ENCODE measurements at places on chromosomes 7 and 10.

DNA sequence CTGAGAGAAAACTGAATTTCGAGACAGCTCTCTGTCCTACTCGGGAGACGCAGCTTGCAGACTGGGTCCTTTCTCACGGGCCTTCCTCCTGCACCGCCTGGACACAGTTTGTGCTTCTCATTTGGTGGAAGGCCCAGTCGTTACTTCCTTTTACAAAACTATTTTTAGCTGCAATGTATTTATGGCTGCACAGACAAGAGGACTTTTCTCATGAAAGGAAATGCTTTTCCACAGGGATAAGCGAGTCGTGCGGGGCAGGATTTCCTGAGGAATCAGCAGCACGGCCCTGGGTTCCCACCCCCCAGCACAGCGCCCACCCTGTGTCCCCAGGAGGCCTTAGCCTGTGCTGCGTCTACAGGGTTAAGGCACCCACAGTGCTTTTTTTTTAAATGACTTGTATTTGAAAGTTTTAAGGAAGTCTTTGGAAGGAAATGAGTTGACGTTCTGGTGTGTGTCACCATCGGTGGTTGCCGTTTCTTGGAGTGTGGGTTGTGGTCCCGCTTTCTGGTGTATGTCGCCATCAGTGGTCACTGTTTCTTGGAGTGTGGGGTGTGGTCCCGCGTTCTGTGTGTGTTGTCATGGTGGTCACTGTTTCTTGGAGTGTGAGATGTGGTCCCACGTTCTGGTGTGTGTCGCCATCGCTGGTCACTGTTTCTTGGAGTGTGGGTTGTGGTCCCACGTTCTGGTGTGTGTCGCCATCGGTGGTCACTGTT lies 50.9 kb downstream of the INPP5A start:
- no peak for DNase-seq

- no peak for DNase-seq
These were observed 36.0 kb upstream of the KCNIP2 start for GRCh38 chr10:101879456-101880231.

DNA sequence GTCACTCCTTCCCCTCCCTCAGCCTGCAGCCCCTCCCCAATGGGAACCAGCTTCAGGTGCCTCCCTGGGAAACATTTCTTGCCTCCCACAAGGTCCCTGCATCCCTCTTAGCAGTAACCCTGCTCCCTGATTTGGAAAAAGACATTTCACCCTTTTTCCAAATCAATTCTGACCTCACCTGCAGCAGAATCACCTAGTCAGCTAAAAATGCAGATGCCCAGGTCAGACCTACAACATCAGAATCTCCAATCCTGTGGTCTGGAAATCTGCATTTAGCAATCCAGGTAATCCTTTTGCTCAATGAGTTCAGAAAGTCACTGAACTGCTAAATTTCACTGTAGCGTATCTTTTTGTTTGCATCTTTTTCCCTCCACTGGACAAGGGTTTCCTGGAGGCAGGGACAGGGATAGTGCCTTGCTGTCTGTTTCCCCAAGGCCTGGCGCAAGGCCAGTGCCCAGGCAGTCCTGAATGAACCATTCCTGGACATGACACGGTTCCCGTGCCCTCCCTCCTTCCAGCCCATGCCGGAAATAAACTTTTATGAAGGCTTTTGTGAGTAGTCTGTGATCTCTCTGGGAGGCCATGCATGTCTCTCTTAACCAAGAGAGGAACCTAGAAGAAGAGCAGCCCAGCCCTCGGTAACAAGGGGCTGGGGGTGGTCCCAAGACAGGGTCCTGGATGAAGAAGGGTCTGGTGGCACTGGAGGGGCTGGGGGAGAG lies 44.0 kb downstream of the COL13A1 start:
- DNase-seq: no peak

- no peak for DNase-seq
These were observed 143.9 kb upstream of the KLF14 start for GRCh38 chr7:130877991-130878305.

DNA sequence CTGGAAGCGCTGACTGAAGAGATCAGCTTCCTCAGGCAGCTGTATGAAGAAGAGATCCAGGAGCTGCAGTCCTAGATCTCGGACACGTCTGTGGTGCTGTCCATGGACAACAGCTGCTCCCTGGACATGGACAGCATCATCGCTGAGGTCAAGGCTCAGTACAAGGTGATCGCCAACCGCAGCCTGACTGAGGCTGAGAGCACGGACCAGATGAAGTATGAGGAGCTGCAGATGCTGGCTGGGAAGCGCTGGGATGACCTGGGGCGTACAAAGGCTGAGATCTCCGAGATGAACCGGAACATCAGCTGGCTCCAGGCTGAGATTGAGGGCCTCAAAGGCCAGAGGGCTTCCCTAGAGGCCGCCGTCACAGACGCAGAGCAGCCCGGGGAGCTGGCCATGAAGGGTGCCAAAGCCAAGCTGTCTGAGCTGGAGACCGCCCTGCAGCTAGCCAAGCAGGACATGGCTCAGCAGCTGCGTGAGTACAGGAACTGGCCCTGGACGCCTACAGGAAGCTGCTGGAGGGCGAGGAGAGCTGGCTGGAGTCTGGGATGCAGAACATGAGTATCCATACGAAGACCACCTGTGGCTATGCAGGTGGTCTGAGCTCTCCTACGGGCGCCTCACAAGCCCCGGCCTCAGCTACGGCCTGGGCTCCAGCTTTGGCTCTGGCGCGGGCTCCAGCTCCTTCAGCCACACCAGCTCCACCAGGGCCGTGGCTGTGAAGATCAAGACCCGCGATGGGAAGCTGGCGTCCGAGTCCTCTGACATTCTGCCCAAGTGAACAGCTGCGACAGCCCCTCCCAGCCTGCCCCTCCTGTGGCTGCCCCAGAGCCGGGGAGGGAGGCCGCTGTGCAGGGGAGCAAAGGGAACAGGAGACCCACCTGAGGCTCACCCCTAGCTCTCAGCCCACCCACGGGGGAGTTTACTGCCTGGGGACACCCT lies 24.9 kb upstream of the AMPH start:
- no peak for DNase-seq

DNA sequence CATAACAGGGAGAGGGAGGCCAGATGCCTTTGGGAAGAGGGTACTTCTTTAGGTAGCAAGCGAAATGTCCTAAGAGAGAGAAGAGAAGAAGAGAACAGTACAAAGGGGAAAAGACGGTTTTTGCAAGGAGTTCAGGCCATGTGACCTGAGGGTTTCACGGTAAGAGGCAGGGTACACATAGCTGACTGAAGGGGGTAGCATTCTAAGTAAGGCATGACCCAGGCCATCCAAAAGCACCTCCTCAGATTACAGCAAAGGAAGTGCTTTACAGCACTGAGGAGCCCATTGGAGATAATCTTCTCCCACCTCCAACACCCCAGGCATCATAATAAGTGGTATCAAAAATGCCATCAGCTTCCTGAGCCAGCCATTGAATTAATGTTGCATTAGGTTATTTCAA lies 258.2 kb upstream of the NPY start:
- DNase-seq: no peak

- no peak for DNase-seq
These were observed 121.6 kb downstream of the KCND2 start for GRCh38 chr7:120394595-120394994.

DNA sequence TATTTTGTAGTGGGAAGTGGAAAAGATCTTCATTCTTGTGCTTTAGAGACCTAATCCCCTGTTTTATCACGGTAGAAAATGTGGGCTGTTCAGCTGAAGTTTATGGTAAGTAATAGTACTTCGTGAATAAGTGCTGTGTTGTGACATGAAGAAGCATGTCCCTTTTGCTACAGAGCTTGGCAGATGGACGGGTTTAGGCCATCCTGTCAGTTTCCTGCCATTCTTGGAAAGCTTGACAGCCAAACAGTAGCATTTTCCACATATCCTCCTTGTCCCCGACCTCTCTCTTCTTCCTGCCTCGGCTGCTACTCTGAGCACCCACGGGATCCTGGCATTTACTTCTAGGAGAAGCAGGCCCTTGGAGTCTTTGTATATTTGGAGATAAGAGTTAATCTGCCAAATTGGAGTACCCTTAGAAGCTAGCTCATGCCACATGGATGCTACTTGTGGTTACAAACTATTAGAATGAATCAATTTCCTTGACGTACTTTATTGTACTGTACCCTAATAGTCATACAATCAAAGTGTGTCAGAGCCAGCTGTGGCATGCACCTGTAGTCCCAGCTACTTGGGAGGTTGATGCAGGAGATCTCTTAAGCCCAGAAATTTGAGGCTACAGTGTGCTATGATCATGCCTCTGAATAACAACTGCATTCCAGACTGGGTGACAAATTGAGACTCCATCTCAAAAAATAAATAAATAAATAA lies 39.2 kb downstream of the PNLIPRP3 start:
- DNase-seq: no peak

- DNase-seq: no peak
These were observed 143.8 kb upstream of the GPR22 start for GRCh38 chr7:107326061-107326460.

DNA sequence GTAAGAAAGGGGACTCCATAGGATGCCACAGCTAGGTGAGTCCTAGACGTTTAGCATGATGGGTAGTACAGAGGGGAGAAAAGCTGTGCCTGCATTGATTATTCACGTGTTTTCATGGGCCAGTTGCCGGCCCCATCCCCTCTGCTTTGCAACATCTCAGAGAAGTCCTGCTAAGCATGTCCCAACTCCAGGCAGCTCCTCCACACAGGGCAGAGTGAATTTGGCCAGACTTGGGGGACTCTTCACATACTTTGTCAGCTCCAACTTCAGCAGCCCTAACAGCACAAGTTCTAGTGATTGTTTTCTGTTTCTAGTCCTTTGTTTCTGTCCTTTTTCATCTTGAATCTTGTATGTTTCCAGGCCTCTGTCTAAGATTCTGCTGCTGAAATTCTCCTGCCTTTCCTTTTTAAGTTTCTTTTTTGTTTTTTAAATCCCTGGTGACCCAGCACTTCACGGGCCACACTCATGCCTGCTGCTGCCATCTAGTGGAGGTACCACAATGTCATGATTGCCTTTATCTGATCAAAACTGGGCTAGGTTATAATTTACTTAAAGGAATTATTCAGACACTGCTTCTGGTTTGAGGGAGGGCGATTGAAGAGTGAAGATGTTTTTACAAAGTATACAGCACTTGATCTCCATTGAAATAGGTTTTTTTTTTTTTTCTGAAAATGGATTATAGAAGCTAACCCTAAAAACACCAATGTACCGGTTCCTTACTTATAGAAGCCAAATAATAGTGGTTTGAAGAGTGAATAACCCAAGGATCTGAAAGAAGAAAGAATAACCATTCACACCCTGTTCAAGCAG lies 276.9 kb downstream of the CSTF2T start:
- no peak for DNase-seq

GRCh38 chr10:5573968-5574641 lies 49.3 kb downstream of the CALML3 start:
- DNase-seq: no peak

DNA sequence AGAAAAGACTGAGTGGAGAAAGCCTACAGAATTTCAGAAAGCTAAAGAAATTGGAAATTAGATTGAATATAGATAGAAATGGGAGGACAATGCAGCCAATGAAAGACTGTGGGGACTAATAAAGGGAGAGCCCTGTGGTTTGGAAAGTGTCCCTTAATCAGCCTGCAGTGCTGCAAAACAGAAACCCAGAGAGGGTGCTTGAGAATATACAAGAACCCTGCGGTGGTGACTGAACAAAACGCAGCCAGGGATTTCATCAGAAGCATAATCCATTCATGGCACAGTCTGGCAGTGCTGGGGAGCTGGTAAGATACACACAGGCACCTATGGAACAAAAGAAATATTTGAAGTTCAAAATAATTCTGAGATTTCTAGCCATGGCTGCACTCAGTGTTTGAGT lies 19.1 kb downstream of the CEP41 start:
- no peak for DNase-seq

GRCh38 chr10:108452533-108452932 lies 1288.0 kb upstream of the SORCS1 start:
- no peak for DNase-seq

Measured in stimulated activated CD8-positive, alpha-beta memory T cell treated with anti-CD3 and anti-CD28 coated beads, Interleukin-2, amount 100 ng/mL, for 1 hour (primary cell).